Stimulated activated naive CD8-positive, alpha-beta T cell treated with anti-CD3 and anti-CD28 coated beads, Interleukin-15, Interleukin-2, amounts not matched to agents 100 U/mL and 50 U/mL, for 24 hours (primary cell): ENCODE measurements at places on chromosomes 12 and 14.
A peak's percentile ranks its signal among the peaks of the same experiment; 100 is the strongest.

DNA sequence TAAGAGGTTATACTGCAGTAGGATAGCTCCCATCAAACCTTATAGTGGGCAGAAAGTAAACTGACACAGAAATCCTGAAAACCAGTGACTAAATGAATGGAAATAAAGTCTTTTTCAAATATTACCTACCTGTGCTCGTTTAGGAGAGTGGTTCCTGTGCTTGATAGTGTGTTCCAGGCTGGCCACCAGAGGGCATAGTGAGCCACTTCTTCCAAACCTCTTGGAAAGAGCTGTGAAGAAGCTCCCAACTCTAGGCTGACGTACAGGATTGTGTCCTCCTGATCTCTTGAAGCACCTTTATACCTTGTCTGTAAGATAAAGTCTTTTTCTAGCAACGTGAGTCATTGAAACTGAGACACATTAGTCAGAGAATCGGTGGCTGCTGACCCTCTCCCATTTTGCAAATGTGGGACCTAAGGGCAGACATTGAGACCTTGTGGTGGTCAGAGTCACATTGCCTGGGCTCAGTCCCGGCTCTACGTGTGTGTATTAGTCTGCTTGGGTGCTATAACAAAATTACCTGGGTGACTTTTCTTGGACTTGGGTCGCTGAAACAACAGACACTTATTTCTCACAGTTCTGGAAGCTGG, 17.6 kb downstream of the TDP1 start:
- DNase-seq = peak; percentile 53

GRCh38 chr14:105866841-105867321, 340.5 kb downstream of the TMEM121 start:
- no peak for DNase-seq

GRCh38 chr12:83092606-83093005, 405.9 kb downstream of the TMTC2 start:
- DNase-seq = no peak

- DNase-seq = peak; percentile 41
Observed at GRCh38 chr12:47276621-47277309, 197.0 kb upstream of the AMIGO2 start.

- no peak for DNase-seq
Observed at GRCh38 chr14:64114796-64115195, 179.4 kb downstream of the ESR2 start.
